ENCODE measurements at places on chromosomes 11 and 22.

DNA sequence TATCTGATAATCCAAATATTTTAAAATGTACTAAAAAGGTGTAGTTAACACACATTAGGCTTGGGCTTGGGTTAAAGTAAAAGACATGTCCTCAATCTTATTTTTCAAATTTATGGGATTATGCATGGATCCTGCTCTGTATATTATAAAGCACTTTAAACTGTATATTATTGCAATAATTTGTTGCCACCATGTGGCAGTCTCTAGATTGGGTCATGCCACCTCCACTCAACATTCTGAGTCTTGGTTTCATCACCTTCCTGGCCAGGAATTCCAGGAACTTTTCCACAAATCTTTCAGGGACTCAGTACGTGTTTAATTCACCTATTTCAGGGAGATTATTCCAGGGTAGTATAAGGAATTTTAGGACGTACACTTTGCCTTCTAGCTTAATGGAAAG is 695.5 kb downstream of the FAM181B start:
- DNase-seq: peak; percentile 35

GRCh38 chr11:1151366-1152315 is 6.1 kb upstream of the MUC5AC start:
- no peak for DNase-seq

- no peak for DNase-seq
Observed at GRCh38 chr22:23591846-23592245, 11.8 kb upstream of the IGLL1 start.

DNA sequence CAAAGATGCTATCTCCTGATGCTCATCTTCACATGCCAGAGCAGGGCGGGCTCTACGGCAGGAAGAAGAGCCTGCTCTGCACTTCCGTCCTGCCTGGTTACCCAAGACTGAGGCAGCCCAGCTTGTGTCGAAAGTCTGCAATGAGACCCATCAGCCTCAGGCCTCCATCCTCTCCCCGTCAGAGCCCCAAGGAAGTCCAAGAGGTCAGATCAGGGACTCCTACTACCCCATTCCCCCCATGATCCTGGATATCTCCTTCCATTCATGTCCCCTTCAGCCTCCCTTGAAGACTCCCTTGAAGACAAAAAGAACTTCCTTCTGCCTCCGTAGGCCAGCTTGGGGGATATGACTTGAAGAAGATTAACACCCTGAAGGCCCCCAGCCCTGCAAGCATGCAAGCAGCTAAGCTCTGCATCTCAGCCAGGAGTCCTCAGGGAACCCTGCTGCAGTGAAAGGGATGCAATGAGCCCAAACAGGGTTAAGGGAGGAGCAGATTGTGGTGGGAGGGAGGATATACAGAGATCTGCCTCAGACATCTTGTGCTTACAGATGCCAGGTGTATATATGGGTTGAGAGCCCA is 85.6 kb downstream of the TRIM29 start:
- no peak for DNase-seq

- no peak for DNase-seq
Observed at GRCh38 chr11:78341841-78342240, 75.8 kb downstream of the GAB2 start.

- DNase-seq: no peak
Observed at GRCh38 chr11:12235080-12235479, 124.7 kb downstream of the MICAL2 start.

- DNase-seq: no peak
Observed at GRCh38 chr11:27300974-27301373, 62.0 kb downstream of the CCDC34 start.

DNA sequence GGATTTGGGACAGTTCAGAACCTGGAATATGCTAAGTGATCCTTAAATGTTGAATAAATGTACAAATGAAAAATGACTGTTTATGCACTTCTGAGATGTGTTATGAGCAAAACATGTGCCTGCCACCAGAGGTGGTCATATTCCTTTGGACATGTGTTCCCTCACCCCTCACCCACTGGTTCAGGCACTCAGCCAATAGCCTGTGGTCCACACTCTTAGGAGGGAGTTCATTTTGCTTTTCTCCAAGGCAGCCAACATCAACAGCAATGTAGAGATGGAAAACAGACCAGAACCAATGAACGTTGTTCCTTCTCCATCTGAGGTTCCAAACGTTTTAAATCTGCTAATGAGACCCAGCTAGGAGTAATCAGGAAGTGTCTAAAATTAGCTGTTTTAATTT is 44.0 kb downstream of the RPUSD4 start:
- no peak for DNase-seq

GRCh38 chr11:46659908-46660307 is 40.5 kb downstream of the ARHGAP1 start:
- DNase-seq: no peak

DNA sequence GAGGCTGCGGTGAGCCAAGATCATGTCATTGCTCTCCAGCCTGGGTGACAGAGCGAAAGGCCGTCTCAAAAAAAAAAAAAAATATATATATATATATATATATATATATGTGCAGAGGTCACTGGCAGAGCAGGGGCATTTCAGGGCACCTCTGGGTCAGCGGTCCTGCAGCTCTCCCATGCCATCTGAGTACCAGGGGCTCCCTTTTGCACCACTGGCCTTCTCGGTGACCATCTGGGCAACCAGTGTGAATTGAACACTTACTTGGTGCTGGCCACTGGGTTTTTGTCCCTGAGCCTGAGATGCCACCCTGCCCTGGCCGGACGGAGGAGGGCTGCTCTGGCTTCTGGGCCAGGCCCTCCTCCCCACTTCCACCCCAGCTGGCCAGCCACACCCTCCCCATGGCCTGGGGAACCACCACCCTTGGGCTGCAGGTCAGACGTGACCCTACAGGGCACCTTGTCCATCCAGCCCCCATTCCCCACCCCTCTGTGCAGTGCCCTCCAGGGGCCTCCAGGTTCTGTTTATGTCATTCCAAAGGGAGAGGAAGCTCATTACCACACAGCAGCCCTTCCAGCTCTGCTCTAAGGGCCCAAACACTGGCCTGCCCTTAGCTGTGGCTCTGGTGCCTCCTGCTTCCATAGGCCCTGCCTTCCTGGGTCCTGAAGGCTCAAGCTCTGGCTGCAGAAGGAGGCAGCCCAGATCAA is 10.3 kb downstream of the MAPK8IP1 start:
- no peak for DNase-seq

DNA sequence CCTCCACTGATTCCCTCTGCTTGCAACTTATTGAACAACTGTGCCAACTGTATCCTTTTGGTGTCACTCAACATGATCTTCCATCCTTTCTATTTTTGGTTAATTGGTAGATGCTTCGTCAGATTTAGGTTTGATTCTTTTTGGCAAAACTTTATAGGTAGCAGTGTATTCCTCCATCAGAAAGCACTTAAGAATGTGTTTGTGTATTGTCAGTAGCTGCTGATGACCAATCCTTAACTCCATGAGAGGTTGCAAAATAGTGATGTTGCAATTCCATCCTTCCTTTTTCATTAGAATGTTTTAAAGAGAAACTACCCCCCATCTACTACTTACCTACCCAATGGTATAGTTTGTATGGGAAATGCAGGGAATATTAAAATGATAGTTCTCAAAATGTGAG is 22.1 kb downstream of the FAM76B start:
- DNase-seq: no peak

DNA sequence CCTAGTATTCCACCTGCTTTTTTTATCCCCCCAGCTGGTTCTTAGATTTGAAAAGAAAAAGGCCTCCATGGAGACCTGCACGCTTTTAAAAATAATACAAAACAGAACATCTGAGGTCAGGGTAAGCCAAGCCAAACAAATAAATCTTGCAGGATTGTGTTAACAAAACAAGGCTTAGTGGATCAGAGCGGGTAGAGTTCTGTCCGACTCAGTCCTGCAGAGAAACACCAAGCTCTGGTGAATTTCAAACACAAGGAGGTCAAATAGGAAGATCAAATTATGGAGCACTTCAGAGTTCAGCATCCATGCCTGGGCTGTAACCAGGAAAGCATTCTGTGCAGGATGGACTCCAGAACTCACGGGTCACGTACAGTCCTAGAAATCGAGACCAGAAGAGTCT is 86.9 kb downstream of the SYN3 start:
- no peak for DNase-seq

DNA sequence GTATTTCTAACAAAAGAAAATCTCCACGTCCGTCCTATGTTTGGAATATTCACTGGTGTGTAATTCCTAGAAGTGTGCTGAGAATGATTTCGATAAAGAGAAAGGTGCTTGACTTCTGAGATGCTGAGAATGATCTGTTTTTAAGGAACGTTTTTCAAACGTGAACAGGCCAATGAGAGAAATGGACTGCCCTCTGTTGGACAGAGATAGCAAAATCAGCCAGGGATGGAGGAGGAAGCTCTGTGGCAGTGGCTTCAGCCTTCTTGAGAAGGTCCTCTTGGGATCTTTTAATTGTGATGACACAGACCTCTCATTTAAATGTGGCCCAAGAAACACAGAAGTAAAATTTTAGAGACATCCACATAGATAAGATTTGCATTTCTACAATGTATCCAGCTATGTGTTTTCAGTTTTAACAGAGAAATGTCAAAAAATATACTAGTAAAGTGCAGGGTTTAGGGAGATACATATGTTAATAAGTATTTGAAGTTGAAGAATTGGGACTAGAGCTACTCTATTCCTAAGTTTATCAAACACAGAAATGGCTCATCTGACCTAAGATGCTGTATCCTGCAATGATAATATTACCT is 84.0 kb upstream of the RCN1 start:
- peak; percentile 63 for DNase-seq

DNA sequence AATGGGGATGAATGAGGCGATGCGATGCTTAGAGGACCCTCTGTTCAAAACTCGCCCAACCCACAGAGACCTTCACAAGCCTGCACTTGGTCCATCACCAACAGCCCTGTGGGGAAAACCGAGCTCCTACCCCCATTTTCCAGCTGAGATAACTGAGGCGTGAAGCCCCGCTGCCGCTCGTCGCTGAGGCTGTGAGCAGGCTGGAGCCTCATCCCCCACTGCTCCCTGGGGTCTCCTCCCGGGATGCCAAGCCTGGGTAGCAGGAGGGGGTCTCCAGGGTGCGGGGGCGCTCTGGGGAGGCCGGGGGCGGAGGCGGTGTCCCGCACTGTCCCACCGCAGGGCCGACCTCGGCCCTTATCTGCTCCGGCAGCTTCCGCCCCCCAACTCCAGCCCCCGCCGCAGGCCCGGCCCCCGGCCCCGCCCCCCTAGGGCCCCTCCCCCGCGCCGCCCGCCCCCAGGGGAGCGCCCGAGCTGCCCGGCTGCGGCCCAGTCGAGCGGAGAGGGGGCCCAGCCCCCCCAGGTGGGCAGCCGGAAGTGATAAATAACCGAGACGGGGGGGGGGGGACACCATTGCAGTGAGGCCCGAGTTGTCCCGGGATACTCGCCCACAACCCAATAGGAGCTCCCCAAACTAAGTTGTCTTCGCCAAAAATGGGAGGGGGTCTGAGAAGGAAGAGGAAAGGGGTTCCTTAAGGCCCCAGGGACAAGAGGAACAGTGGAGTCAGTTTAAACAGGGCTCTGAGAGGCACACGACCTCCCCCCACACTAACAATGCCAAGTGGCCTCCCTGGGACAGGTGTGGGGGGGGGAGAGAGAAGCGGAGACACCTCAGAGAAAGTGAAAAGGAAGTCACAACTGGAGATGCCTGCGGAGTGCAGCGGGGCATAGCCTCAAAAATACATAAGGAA is 8.3 kb upstream of the SLC39A13 start:
- DNase-seq: peak; percentile 76

GRCh38 chr11:131275580-131275979 is 94.8 kb upstream of the NTM start:
- DNase-seq: no peak

DNA sequence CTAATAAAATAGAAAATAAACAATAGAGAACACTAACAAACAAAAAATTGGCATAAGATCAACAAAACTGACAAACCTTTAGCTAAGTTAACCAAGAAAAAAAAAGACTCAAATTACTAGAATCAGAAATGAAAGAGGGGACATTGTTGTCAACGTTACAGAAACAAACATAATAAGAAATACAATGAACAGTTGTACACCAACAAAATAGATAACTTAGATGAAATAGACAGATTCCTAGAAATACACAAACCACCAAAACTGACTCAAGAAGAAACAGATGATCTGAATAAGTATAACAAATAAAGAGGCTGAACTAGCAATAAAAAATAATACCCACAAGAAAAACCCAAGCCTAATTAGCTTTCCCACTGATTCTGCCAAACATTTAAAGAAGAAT is 34.7 kb upstream of the TMPRSS4 start:
- no peak for DNase-seq

DNA sequence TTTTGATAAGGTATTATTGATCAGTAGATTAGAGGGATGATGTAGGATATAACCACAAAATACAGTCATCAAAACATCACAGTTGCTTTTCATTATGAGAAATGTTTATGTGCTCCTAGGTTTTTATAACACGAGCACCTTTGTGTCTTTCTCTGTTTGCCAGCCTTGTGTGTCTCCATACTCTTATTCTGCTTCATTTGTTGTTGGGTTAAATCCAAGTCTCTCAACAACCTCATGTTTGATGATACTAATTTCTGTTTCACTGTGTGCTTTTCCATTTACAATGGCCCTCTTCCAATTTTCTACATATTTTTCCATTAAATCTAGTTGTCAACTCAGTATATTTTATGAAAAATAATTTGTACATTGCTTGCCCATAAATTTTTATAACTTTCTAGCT is 107.7 kb upstream of the POU2AF2 start:
- DNase-seq: no peak

- DNase-seq: no peak
Observed at GRCh38 chr11:17430616-17431015, 42.2 kb upstream of the KCNJ11 start.

DNA sequence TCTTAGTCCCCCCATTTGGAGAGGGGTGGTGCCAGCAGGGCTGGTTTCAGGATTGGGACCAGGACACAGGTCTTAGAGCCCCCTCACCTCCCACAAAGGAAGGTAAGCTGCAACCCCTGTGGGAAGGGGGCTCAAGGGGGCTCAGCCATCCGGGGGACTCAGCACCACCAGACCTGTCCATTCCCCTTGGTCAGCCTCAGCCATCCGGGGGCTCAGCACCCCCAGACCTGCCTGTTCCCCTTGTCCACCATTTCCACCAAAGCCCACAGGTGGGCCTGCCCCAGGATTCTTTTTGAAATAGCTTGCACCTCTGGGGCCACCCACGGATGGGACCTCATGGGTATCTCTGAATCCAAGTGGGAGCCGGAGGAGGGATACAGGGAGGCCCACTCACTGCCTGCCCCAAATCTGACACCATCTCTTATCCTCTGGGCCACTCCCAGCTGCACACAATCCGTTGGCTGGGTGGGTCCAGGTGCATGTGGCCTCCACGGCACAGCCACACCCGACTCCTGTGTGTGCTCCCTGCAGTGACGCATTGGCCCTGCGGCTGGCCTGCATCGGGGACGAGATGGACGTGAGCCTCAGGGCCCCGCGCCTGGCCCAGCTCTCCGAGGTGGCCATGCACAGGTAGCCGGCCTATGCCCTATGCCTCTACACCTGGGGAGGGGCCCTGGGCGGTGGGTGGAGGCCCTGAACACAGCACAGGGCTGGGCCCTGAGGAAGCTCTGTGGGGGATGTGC is 15.9 kb downstream of the MCAT start:
- no peak for DNase-seq

GRCh38 chr11:26078231-26078821 is 253.6 kb upstream of the ANO3 start:
- DNase-seq: no peak

- no peak for DNase-seq
Observed at GRCh38 chr11:96160732-96161306, 182.2 kb downstream of the MAML2 start.

- no peak for DNase-seq
Observed at GRCh38 chr11:15072551-15073143, 746 bp upstream of the CALCB start.
